ENCODE measurements at places on chromosomes 11 and 22.

DNA sequence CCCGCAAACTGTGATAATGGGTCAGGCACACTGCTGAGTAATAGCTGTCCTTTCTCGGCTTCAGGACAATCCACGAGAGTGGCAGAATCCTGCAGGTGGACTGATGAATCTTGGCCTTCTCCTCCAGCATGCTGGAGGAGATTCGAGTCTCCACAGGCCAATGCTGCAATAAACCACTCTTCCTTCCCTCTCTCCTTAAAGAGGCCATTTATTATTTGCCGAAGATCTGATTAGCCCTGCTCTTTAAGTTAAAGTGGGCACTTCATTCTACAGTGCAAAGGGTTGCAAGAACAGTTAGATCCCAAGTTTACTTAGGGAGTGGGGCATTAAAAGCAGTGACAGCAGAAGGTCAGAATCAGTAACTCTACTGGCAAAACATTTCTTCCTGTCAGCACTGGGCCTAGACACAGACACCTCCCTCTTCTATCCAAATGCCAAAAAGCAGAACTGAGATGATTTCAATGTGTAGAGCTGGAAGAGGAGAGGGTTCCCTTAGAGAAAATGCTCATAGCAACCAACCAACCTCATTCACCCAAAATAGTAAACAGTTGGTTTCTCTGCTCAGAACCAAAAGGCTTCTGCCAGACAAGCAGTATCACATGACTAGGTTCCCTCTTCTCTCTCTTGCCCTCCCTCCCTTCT lies 121.7 kb downstream of the SGSM3 start:
- no peak for DNase-seq

DNA sequence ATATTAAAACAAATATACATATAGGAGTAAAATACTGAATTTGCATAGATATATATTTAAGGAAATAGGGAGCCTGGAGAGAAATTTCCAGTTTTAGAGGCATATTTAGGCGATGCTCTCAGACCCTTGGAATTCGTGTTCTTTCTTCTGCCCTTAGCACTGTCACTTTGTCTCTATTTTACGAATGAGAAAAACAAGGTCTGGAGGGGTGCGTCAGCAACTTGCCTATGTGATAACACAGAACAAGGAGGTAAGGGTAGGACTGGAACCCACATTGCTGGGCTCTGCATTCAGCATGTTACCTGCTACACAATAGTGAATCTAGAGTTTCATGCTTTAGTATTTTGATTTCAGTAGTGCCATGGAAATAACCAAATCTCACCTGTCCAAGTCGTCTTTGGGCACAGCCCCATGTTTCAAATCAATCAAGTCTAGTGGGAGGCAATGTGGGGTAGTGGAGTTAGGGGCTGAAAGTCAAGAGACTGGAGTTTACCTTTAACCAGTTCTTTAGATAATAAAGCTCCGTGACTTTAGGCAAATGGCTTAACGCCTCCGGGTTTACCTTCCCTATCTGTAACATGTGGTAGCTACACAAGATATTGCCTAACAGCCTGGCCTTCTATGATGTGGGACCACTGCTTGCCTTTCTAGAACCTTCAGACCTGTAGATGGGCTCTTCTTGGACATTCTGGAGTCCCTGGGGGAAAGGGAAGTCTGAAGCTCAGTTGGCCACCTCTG lies 44.8 kb upstream of the AMPD3 start:
- DNase-seq, result no peak

DNA sequence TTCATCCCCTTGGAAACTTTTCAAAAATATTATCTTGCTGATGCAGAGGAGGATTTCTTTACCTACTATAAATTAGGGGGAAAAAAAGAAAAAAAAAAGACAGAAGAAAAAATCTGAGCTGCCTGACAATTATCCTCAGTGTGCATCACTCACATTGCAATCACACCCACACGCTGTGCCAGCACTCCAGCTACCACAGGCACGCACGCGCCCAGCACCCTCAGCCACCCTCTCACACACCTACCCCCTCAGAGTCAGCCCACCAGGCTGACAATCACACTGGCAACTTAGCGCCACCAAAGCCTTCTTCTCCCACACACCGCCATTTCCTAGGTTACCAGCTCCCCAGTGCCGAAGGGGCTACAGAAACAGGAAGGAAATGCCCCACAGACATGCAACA lies 236.1 kb downstream of the KCNA4 start:
- DNase-seq, result no peak

DNA sequence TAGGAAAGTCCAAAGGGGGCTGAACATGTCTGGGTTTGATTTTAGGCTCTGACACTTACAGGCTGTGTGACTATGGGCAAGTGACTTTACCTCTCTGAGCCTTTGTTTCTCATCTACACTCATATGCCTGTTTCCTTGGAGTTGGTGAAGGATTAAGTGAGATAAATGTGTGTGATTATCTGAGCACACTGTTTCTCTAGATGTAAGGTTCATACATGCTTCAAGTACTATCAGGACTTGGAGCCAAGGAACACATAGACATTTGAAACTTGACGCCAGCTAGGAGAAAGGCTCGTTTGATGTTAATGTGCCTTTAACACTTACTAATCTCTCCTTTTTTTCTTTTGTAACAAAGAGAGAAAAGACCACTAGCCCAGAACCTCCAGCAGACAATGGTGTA lies 9.7 kb downstream of the CRYBB1 start:
- no peak for DNase-seq

- no peak for DNase-seq
Measured at GRCh38 chr11:102530558-102530957, at the start of gene MMP7. Gene MMP7 (minus strand): TSS chr11:102530747. CDS start chr11:102530700, 47 bp downstream.

DNA sequence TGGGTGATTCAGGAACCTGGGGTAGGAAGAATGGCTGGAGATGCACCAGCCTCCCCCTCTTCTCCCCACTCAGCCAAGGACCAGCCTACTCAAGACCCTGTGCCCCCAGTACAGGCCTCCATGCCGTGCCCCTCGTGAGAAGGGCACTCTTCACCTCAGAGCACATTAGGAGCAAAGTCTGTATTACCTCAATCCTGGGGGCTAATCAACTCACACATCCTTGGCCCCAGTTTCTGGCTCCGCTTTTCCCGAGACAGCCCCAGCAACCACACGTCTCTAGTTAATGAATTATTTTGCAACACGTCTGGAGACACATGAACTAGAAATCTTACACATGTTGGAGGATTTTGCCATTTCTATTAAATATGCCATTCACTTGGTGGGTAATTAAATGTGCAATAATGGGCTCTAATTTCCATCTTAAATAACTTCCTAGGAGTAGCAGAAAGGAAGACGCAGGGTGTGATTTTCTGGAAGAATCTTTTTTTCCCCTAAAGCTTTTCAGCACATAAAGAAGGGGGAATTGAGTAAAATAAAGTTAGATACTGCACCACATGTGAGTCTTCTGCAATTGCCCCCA lies 63.0 kb downstream of the TMPRSS5 start:
- DNase-seq, result no peak

DNA sequence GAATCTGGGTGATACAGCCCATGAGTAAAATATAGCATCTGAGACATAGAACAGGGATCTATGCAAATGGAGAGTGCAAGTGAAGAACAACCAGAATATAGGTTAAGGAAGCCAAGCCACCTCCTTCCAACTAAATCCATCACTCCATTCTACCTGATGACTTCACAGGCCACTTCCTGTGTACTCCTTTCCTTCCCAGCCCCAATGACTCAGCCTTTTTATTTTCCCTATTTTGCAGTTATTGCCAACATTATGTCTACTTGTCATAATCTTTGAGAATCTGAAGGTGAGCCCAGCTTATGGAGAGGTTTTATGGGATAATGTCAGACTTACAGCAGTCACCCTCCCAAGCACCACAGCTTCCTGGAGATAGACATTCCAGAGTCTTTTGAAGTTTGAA lies 1.4 kb upstream of the OR52M1 start:
- no peak for DNase-seq

- DNase-seq, result no peak
Measured at GRCh38 chr11:74694136-74694930, 36.9 kb downstream of the CHRDL2 start.

GRCh38 chr11:116355104-116355503 lies 417.7 kb downstream of the BUD13 start:
- DNase-seq, result no peak

DNA sequence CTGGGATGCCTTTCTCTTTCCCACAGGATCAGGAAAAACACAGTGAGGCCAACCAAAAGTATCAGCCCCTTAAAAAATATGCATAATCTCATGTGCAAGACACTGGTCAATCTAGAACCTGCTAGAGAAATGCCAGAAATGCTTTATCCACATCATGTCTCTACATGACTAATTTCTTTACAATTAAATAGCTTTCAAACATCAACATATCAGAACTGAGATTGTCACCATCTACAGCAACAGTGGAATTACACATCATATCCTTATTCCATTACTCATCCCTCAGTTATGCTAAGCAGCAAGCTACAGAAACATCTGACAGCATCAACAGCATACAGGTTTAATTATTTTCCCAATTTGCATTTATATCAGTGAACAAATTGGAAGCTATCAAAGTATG lies 78.8 kb downstream of the DDIAS start:
- DNase-seq, result peak; percentile 74

DNA sequence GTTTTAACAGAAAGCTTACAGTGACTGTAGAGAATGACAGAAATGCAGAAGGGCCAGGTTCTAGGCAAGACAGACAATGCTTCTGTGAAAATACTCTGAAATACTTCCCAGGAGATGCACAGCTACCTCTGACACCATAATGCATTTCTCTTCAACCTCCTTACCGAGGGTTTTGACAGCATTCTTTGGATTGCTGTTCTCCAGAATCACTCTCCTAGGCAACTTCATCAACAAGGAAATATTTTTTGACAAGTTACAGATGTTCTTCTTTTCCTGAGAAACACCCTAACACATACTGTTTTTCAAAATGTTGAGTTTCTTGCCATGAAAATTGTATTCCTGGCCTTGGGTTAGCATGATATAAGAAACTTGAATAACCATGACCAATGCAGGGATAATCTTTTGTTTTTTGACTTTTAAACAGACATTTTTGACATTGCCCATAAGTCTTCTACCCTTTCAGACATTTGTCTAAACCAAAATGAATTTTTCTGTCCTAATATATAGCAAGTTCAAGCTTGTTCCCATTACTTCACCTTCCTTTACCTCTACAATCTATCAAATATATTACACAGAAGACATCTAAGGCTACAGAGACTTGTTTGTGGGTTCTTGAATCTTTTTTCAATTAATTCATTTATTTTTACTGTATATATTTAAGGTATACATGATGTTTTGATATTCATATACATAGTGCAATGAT lies 108.1 kb downstream of the CCDC34 start:
- peak; percentile 71 for DNase-seq

DNA sequence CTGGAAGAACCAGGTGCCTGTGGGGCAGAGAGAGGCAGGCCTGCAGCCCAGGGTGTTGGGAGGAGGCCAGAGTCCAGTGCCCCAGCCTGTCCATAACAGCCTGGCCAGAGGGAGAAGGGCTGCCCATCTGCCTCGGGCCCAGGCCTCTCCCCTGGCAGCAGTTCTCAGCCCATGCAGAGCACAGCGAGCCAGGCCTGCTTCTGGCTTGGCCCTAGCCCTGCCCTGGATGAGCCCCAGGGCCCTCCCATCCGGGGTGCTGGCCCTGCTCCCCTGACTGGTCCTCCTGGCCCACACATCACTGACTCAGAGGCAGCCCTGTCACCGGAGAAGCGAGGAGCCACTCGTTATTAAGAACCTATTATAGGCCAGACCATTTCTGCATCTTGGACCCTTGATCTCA lies 19.7 kb upstream of the MYRF start:
- no peak for DNase-seq

DNA sequence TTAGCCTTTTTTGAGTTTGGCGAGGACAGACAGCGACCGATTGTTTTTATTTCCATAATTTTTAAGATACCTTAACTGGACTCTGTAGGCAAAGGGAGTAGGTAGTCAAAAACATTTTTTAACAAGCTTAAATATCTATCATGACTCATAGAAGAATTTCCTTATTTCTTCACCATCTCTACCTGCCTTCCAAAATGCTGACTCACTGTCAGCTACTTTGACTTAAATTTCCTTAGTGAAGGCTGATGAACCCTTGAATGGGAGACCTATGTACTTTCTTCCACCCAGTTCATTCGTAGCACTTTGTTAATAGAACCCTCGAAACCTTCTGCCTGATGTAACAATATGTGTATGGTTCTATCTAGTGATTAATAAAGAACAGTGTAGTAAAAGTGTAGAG lies 1.1 kb upstream of the MTMR2 start:
- DNase-seq, result no peak

GRCh38 chr11:84316866-84317555 lies 1030.8 kb upstream of the CCDC90B start:
- DNase-seq, result peak; percentile 20

GRCh38 chr11:10824888-10825287 lies 16.2 kb upstream of the EIF4G2 start:
- no peak for DNase-seq

DNA sequence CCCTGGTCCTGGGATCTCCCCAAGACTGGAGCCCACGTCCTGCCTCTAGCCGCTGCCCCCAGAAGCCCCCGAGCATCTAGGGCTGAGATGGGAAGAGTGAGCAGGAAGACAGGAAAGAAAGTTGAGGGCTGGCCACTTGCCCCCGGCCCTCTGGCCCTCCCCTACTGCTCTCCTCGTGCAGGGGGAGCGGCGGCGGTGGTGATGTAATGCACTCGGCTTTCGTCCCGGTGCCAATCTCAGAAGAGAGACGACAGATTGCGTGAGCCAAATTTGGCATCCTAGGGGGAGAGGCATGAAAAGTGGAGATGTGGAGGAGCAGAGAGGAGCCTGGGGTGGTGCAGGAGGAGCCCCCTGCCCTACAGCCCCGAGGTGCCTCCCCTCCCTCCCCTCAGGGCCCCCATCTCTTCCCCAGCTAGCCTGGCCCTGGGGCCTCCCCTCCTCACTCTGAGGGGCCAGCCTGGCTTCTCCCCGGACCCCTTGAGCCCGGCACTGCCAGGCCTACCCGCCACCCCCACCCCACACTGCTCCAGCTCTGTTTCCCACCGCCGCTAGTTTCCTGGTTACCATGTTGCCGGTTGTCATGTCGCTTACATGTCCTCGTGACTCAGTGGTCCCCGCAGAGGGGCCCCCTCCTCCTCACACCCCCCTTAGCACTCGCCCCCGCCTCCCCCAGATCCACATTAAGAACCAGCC lies 2.5 kb downstream of the KCNJ4 start:
- no peak for DNase-seq

GRCh38 chr11:128516886-128517285 lies 70.5 kb downstream of the ETS1 start:
- DNase-seq, result no peak

- DNase-seq, result no peak
Measured at GRCh38 chr11:74742070-74742469, 6.6 kb upstream of the RNF169 start.

DNA sequence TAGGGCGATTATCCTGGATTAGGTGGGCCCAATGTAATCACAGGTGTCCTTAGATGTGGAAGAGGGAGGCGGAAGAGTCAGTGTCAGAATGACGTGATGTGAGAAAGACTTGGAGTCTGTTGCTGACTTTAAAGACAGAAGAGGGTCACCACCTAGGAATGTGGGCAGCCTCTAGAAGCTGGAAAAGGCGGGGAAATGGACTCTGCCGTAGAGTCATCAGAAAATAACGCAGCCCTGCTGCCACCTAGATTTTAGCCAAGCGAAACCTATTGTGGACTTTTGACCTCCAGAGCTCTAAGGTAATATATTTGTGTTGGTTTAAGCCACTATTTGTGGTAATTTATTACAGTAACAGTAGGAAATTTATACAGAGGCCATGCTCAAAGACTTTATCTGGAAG lies 4.8 kb downstream of the DDX10 start:
- DNase-seq, result no peak
